Fibroblast of the conjunctiva (primary cell): ENCODE measurements at places on chromosomes 1 and 21.
A peak's percentile ranks its signal among the peaks of the same experiment; 100 is the strongest.

GRCh38 chr1:101205457-101205856 is 31.4 kb upstream of the S1PR1 start:
- no peak for DNase-seq

DNA sequence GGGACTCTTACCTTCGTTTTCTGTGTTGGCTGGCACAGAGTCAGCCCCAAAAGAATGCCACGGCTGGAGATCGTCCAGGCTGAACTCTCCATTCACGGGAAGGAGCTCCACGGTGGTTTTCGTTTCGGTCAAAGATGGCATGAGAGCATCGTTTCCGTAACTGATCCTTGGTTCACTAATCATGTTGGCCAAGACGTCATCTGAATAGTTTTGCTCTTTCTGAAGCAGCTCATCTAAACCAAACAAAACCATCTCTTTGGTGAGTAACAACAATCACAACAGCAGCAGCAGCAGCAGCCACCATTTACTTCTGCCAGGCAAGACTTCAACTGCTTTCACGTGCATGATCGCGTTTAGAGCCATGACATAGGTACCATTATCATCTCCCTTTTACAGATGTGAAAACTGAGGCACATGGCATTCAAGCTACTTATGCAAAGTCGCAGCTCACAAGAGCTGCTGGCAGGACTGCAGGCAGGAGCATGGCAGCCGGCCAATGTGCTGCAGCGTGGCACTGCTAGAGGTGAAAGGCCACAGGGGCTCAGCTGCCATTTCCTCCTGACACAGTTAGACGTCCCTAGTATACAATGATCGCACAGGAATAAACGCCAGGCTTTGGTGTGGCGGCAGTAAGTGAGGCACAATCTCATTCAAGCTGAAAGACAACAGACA is 177.1 kb downstream of the GABPA start:
- DNase-seq: no peak

DNA sequence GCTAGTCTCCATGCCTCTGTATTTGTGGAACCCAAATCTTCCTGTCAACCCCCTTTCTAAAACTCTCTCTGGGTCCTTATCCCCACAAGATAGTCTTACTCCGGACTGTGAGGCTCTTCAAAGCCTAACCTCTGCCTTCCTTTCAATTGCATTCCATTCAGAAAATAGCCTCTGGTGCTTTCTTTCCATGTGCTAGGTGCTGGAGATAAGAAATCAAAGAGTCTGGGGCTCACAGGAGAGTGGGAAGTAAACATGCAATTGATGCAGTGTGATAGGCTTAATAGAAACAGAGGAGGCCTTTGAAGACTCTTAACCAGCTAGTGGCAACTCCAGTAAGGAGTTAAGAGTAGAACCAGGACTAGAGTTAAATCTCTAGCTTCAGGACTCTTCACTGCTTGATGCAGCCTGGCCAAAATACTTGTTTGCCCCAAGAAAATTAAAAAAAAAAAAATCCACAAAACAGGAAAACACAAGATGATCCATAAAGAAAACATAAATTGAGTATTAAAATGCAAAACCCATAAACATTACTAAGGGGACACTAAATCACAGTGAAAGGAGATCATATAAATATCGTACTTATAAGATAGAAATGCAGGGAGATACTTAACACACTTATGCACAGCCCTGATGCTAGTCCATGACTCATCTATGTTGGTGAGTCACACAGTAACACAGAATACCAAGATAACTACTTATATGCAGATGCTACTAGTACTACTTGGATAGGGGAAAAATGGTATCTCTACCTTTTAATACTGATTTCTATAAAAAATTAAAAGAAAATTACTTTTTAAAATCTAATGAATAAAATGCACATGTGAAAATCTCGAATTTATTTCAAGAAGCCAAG is 341.5 kb downstream of the KCNH1 start:
- no peak for DNase-seq

DNA sequence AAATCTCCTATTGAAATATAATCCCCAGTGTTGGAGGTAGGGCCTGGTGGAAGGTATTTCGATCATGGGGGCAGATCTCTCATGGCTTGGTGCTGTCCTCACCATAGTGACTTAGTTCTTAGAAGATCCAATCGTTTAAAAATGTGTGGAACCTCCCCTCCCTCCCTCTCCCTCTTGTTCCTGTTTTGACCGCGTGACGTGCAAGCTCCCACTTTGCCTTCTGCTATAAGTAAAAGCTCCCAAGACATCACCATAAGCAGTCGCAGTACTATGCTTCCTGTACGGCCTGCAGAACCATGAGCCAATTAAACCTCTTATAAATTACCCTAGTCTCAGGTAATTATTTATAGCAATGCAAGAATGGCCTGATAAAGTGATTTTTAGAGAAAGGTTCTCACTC is 10.9 kb upstream of the RGS2 start:
- no peak for DNase-seq

DNA sequence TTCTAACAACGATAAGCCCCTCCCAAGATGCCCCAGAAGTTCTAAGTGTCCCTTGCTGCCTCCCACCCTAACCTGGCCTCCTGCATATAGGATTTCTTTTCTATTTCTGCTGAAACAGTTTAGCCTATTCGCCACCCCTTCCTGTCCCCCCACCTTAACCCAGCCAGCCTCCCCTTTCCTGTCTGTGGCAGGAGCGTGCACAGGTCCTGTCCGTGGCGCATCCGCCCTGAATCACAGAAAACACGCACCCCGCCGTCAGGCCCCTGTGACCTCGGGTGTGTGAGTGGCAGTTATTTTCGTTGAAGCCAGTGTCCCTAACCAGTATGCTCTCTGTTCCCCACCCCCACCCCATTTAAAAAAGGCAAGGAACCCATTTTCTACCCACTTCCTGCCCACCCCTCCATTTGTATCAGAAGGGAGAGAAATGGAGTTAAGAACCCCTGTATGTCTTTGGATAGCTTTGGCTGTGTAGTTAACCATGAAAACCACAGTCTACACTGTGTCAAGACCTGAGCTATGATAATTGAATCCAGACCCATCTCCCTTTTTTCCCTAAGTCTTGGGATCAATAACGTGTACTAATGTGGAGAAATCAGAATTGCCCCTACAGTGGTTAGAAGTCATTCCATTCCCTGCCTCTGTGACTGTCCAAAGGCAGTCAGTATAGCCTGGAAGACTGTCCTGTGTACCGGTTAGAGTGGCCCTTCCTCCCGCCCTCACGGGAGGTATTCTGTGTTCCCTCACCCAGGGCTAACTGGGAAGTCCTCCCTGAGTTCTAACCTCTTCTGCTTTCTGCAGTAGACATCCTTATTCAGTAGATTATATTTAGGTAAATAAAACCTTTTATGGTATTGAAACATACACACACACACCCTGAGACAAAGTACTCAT is 1.8 kb downstream of the PLEKHO1 start:
- DNase-seq: no peak

GRCh38 chr1:244361764-244362473 is 89.8 kb downstream of the ADSS2 start:
- peak; percentile 61 for DNase-seq
